ENCODE measurements at places on chromosomes 3 and 15. TPM values are rescaled to one million over a fixed set of nuclear protein-coding genes. Genes with fewer than 3 reads are reported as not detected.

DNA sequence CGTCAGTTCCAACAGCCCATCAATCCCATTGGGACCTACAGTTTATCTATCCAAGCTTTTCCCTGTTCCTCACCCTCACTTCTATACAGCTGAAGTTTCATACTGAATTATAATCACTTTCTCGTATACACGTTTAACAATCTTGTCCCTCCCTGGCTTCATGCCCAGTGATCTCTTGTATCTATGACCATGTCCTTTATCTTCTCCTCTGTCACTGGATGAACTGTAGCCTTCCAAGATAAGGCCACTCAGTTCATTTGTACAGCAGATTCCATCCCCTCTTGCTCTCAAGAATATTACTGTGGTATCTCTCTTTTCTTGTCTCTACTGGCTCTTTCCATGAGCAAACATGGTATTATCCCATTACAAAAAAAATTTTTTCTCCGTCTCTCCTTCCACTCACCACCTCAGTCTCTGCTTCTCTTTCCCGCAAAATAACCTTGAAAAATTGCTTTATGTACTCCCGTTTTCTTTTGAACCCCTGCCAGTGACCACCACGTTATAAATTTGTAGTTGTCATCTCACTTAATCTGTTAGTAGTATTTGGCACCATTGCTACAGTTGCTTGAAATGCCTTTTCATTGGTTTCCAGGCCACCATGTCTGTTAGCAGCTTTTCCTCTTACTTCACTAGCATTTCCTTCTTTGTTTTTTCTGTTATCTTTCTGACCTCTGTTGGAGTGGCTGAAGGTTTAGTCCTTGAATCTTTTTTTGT is 9.4 kb downstream of the CTNNB1 start:
- no peak for DNase-seq

The SLC15A2 gene
- 0.66 TPM for total RNA-seq

The GRAMD2A gene
- not detected for total RNA-seq

GRCh38 chr3:115448851-115449250 is 174.5 kb upstream of the GAP43 start:
- DNase-seq = no peak

DNA sequence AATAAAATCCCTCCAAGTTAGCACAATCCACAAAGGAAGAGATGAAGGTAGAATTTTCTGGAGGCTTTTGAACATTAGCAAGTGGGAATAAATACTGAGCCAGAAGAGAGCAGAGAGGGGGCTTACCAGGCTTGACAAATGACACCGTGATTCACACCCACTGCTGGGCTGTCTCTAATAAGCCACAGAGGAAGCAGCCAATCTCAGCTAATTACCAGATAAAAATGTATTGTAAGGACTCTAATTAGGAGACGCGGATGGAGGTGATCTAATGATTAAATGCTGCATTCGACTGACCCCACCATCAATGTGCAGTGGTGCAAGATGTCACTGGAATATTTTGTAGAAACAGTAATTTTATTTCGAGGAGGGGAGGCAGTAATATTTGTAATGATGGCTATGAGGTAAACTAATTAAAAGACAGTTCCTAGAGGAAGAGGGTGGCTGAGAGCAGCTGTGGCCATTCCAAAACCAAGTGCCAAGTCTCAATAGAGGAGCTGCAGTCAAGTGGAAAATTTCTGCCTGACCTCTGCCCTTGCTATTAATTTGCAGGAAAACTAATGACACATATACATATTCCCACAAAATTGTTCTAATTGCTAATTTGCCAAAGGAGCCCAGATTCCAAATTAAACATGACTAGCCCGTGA is 602.2 kb downstream of the FOXP1 start:
- no peak for DNase-seq

DNA sequence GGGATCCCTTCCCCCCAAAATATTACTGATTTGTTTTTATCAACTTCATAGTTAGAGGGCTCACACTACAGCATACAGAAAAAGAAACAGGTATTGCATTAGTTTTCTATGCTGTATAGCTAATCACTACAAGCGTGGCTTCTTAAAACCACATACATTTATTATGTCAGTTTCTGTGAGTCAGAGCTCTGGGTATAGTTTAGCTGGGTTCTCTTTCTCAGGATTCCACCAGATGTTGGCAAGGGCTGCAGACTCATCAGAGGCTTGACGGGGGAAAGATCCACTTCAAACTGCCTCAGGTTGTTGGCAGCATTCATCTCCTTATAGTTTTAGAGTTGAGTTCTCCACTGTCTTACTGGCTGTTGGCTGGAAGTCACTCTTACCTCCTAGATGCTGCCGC is 328.0 kb downstream of the NLGN1 start:
- no peak for DNase-seq

The TUBGCP4 gene
- total RNA-seq = 36.6 TPM

GRCh38 chr3:194262925-194263305 is 88.2 kb downstream of the CPN2 start:
- no peak for DNase-seq

GRCh38 chr15:50531163-50531562 is 15.3 kb downstream of the USP50 start:
- no peak for DNase-seq

The TRIM59 gene
- total RNA-seq = 15.1 TPM

DNA sequence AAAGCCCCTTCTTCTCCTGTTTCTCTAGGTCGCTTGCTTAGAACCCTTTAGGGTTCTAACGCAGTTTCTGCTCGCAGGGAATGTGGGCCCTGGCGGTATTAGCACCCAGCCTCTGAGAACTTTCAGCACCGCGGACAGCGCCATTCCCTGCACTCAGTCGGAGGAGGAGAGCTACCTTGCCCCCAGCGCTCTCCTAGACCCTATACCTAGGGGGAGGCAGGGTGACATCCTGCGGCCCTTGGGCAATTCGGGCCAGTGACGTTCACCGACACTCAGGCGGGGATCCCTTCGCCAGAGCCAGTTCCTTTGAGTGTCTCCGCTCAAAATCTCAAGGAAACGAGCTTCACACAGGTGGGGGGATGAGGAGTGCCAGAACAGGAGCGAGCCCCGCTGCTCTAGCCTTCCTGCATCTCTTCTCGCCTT is 1.3 kb downstream of the SLC7A14 start:
- no peak for DNase-seq

GRCh38 chr3:56836276-56837163 is 34.8 kb upstream of the ARHGEF3 start:
- DNase-seq = no peak

DNA sequence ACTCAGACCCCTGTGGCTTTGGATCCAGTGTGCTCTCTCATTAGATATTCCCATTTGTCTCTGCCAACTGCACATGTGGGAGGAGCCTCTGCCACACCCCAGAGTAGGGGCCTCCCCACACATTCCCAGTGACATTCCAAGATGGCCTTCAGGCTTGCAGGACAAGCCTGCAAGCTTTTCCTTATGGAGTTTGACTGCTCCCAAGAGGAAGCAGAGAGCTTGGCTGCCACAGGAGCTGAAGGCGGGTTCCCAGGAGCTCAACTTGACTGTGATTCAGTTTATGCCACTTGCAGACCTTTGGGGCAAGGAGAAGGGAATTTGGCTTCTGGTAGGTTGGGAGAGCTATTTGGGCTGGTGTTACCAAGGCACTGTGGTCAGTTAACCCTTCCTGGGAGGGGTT is 22.5 kb upstream of the EPHB1 start:
- no peak for DNase-seq

The PARP15 gene
- 2.5 TPM for total RNA-seq

- no peak for DNase-seq
Measured at GRCh38 chr15:59392299-59392698, 19.6 kb upstream of the MYO1E start.

GRCh38 chr3:107416886-107417285 is 39.6 kb downstream of the CCDC54 start:
- no peak for DNase-seq

The CXCR6 gene
- 1.6 TPM for total RNA-seq

DNA sequence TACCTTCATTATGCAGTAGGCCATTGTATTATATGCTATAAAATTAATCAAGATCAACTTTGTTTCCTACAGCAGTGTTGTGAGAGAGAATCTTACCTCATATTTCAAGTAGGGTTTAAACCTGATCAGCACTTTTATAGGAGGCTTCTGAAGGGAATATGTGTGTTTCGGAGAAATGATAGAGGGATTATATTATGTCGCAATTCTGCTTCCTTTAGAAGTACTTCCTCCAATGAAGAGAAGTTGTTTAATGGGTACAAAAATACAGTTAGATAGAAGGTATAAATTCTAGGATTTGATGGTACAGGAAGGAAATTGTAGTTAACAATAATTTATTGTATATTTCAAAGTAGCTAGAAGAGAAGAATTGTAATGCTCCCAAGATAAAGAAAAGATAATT is 54.9 kb downstream of the NSUN3 start:
- DNase-seq = no peak

GRCh38 chr3:61686228-61686648 is 124.9 kb downstream of the PTPRG start:
- no peak for DNase-seq

- DNase-seq = no peak
Measured at GRCh38 chr3:5568451-5568850, 380.9 kb downstream of the EDEM1 start.

- no peak for DNase-seq
Measured at GRCh38 chr3:62670351-62670750, 204.9 kb downstream of the CADPS start.

DNA sequence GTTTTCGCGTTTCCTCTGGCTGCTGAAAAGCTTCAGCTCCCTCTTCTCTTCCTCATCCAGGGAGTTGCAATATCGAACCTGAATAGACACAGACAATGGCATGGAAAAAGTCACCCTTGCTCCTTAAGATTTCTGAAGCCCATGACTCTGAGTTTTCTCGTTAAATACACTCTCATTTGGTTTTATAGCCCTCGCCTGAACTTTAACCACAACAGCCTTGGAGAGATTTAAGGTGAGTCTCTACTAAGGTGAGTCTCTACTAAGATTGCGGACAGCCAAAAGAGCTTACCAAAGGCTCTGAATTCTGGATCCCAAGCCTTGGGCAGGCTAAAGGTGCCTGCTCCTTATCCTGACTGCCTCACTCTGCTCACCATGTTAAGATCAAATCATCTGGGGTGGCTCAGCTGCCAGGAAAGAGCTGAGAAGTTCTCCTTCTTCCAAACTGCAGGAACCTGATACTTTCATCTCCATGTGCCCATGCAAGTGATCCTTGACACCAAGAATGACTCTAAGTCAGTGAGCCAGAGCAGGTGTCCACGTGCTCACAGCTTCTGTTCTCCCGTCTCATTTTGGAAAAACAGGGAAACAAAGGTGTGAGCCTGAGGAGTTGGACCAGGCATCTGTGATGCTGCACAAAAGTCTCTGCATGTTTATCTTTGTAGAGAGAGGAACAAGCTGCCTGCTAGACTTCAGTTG is 65.1 kb downstream of the PRICKLE2 start:
- no peak for DNase-seq

The GPR171 gene
- total RNA-seq = 72.2 TPM

DNA sequence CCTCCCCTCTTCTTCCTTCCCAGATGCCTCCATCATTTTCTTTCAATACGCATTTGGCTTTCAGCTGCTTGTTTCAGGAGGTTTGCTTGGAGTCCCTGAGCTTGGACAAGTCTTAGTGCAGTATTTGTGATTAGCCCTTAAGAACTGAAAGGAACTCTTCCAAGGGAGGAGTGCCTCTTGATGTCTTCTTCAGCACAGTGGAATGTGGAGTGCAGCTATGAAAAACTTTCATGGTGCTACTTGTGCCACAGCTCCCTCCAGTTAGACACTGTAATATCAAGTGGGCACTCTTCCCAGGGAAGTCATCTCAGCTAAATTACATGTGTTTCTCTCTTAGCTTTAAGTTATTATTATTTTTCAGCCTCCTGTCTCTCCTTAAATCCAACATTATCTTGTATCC is 173.1 kb downstream of the NECTIN3 start:
- DNase-seq = no peak

DNA sequence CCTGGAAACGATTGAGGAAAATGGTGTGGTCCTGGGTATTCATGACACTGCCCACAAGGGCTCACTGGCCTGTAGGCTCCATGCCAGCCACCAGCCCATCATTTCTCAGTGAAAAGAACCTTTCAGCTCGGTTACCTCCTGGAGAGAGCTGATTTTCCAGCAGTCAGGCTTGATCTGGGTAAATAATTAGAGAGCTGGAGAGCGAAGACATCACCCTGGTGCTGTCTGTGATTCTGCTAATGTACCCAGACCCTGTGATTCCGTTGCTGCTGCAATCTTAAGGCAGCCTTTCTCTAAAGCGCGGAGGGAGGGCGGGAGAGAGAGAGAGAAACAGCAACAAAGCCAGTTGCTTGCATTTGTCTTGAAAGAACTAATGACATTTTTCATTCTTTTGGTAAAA is 221.9 kb upstream of the TOPAZ1 start:
- DNase-seq = no peak

DNA sequence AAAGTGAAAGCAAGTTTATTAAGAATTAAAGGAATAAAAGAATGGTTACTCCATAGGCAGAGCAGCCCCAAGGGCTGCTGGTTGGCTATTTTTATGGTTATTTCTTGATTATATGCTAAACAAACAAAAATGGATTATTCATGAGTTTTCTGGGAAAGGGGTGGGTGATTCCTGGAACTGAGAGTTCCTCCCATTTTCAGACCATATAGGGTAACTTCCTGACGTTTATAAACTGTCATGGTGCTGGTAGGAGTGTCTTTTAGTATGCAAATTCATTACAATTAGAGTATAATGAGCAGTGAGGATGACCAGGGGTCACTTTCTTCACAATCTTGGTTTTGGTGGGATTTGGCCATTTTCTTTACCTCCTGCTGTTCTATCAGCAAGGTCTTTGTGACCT is 707.9 kb downstream of the ZNF385D start:
- DNase-seq = no peak

The LCTL gene
- total RNA-seq = not detected
